ENCODE measurements at places on chromosomes 6 and 20. TPM values are rescaled to one million over a fixed set of nuclear protein-coding genes. Genes with fewer than 3 reads are reported as not detected.

GRCh38 chr20:54173653-54174456, at the start of gene CYP24A1:
Gene CYP24A1 (minus strand): TSS chr20:54173986. CDS start chr20:54173579, 407 bp downstream.
- no peaks in the 10 kb centered on the region for H3K36me3 ChIP-seq
- no peak for DNase-seq
- H3K4me1 ChIP-seq = no peaks in the 10 kb centered on the region

DNA sequence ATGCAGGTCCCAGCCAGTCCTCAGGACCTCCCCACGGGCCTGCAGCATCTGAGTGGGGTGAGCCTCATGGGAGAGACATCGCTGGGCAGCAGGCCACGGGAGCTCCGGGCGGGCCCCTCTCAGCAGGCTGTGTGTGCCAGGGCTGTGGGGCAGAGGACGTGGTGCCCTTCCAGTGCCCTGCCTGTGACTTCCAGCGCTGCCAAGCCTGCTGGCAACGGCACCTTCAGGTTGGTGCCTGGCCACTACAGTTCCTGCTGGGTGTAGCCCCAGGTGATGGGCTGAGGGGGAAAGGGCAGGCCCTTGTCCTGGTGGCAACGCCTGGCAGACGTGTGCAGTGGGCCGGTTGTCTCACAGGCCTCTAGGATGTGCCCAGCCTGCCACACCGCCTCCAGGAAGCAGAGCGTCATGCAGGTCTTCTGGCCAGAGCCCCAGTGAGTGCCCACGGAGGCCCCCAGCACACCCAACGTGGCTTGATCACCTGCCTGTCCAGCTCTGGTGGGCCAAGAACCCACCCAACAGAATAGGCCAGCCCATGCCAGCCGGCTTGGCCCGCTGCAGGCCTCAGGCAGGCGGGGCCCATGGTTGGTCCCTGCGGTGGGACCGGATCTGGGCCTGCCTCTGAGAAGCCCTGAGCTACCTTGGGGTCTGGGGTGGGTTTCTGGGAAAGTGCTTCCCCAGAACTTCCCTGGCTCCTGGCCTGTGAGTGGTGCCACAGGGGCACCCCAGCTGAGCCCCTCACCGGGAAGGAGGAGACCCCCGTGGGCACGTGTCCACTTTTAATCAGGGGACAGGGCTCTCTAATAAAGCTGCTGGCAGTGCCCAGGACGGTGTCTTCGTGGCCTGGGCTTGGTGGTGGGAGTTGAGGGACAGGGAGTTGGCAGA, 787 bp upstream of the TNFRSF6B start:
- H3K36me3 ChIP-seq = no peaks in the 10 kb centered on the region
- no peaks in the 10 kb centered on the region for H3K27me3 ChIP-seq

- no peaks in the 10 kb centered on the region for H3K36me3 ChIP-seq
- H3K4me3 ChIP-seq = no peak overlapping the region
- no peaks in the 10 kb centered on the region for H3K4me1 ChIP-seq
- no peaks in the 10 kb centered on the region for H3K27me3 ChIP-seq
- no peak for DNase-seq
- H3K27ac ChIP-seq = no peak overlapping the region
Observed at GRCh38 chr20:568097-568652, 24.6 kb upstream of the CSNK2A1 start.

GRCh38 chr6:166786704-166787293, 159.7 kb upstream of the RPS6KA2 start:
- H3K4me3 ChIP-seq = no peak overlapping the region
- H3K36me3 ChIP-seq = no peaks in the 10 kb centered on the region
- no peaks in the 10 kb centered on the region for H3K4me1 ChIP-seq
- DNase-seq = no peak

GRCh38 chr20:46647469-46647868, 3.8 kb downstream of the SLC13A3 start:
- no peak for DNase-seq
- H3K27ac ChIP-seq = peak overlapping the region; percentile 81
- H3K27me3 ChIP-seq = no peaks in the 10 kb centered on the region

Gene TNNC2
- 1.9 TPM for polyA plus RNA-seq

Gene MAFB
- 10.4 TPM for polyA plus RNA-seq

Gene RIN2
- 20.2 TPM for polyA plus RNA-seq
